ENCODE measurements at places on chromosomes 12 and 14.
A peak's percentile ranks its signal among the peaks of the same experiment; 100 is the strongest.

DNA sequence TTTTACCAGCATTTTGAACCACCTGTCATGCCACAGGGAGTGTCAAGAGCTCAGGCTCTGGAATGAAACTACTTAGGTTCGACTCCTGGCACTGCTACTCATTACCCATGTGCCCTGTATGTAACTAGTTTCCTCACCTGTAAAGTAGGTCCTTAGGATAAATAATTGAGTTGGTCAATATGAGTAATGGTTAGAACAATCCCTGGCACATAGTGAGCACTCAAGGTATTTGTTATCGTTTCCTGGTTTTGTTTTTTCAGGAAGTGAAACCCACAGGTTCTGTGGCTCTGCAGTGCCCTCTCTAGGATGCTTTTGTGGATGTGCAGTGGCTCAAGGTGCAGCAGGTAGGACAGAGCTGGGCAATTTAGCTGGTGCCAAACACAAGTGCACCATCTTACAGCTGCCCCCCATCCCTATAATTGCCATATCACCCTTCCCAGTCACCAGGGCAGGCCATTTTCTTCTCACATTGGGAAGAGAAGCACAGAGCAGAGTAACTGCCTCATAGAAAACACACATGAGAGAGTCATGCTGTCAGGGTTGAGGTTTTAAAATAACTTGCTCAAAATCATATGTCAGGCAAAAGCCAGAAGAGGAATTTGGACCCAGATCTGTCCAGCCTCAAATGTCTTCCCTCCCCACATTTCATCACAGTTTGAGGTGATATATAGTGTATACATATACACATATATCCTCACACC, 297.5 kb downstream of the RPAP3 start:
- DNase-seq: peak; percentile 26

GRCh38 chr12:81998761-81999378, 239.7 kb upstream of the PPFIA2 start:
- no peak for DNase-seq

DNA sequence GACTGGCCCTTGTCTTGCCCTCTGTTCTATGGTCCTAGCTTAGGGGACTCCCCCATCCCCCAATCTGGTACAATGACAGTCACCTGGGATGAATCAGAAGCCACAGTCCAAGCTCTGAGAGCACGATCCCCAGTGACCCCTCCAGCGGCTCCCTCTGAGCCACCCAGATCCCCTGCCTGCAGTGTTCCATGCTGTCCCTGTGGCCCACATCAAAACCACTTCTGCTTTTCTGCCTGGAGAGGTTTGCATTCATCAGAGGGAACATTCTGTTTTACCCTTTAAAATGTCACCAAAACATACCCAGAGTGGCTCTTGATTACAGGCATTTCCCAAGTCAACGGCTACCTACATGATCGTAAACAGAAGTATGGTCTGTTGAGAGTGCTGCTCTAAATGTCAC, 47.5 kb downstream of the NOS1 start:
- peak; percentile 10 for DNase-seq

DNA sequence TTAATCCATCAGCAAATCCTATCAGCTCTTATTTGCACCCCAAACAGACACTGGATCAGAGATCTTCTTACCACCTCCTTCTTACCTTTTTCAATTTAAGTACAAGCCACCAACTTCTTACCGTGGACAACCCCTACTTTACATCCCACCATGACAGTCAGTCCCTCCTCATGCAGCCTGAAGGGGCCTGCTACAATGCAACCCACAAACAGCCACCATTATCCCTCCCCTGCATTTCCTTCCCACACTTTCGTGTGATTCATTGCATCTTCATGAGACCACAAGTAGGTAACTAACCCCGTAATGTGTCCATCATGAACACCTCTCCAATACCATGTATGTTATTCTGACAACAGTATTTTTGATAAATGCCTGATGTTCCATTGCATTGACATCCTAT, 108.6 kb downstream of the BCL11B start:
- no peak for DNase-seq

GRCh38 chr14:102496958-102497744, 12.4 kb downstream of the ANKRD9 start:
- no peak for DNase-seq

DNA sequence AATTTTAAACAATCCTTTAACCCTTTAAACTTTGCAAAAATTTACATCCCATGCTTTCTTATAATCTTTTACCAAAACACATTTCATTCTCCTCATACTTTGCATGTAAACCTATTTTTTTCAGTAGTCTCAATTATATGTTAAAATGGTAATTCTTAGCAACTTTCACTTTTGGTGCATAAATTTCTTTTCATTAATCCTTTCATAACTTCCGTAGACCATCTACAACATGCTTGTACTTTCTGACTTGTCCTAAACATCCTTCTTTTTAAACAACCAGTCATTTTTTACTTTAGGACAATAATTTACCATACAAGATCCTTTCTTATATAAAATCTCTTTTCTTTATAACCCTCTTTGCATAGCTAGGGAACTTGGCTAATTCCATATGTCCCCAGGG, 19.5 kb downstream of the CCDC91 start:
- DNase-seq: no peak

DNA sequence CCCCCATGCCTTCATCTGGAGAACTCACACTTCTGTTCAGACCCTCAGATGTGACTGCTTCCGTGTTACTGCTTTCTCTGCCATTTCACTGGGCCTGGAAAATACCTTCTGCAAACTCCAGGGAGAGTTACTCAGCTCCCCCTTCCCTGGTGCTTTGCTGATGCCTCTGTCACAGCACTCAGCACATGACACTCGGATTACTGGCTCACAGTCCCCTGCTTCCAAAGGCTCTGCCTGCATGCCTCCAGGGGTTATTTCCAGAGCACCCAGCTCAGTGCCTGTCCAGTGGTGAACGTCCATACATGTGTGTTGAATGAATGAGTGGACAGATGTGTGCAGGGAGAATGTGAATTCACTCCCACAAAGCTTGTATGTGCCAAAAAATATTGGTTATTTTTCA, 237.2 kb upstream of the FKBP4 start:
- no peak for DNase-seq

DNA sequence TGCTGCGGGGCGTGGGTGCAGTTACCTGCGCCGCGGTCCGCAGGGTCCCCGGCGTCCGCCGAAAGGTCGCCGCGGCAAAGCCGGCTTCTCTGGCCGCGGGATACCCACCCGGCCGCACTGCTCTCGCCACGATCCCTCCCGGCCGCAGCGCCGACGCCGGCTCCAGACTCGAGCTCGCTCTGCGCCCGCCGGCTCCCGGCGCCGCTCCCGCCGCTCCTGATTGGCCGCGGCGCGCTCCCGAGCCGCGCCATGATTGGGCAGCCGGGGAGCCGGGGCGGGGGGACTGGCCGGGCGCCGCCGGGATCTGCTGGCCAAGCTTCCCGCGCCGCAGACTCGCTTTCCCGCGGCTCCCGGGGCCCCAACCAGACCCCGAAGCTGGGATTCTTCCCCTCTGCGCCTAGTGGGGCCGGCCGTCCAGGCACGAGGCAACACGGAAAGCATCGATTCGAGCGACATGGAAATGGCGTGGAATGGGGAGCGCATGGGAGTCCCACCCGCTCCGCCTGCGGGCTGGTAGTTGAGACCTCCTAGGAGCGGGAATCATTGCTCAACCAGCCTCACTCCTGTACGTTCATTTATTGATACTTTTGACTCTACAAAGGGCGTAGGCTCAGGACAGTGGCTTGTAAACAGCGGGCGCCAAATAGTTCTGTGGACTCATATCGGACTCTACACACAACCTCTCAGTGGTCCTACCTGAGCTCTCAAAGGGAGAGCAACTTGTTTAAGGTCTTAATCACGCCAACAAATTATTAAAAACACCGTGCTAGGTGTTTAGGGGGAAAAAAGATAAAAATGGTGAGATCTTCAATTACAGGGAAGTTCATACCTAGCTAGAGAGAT, 36.4 kb upstream of the STON2 start:
- peak; percentile 71 for DNase-seq

- DNase-seq: no peak
Measured at GRCh38 chr12:124938108-124938507, 23.7 kb upstream of the UBC start.

- no peak for DNase-seq
Measured at GRCh38 chr12:65696227-65696626, 128.1 kb upstream of the HMGA2 start.

- no peak for DNase-seq
Measured at GRCh38 chr14:101007004-101007614, 103.6 kb upstream of the RTL1 start.

DNA sequence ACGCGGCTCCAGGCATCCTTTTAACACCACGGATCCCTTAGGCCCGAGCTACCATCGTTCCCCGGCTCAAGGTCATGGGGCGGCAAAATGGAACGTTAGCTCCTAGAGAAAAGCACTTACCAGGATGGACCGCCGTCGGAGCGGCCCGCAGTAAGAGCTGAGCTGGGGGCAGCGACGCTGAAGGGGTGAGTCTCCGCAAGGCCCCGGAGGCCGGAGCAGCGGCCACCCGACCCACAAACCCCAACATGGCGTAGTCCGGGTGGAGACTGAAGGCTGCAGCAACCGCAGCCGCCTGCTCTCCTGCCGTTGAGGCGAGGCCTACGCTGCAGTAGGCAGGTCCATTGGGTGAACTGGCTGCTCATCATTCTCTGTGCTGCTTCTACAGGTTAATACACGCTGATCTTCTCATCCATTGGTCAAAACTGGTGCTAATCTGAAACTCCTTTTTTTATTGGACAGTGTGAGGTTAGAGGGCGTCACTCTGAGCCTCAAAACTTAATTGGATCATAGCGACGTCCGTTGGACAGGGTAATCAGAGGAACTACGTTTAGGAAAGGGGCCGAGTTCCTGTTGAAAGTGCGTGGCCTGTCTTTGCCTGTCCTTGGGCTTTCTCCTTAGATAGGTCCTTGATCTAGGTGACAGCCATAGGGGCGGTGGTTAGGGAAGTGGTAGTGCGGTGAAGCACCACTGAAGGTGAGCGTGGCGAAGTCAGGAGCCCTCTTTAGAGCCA, at the start of gene ATP5F1B:
TSS of gene ATP5F1B (minus strand) at position 268 of the 730 bp plus-strand sequence. CDS start at position 247, 21 bp downstream.
- DNase-seq: peak; percentile 100

DNA sequence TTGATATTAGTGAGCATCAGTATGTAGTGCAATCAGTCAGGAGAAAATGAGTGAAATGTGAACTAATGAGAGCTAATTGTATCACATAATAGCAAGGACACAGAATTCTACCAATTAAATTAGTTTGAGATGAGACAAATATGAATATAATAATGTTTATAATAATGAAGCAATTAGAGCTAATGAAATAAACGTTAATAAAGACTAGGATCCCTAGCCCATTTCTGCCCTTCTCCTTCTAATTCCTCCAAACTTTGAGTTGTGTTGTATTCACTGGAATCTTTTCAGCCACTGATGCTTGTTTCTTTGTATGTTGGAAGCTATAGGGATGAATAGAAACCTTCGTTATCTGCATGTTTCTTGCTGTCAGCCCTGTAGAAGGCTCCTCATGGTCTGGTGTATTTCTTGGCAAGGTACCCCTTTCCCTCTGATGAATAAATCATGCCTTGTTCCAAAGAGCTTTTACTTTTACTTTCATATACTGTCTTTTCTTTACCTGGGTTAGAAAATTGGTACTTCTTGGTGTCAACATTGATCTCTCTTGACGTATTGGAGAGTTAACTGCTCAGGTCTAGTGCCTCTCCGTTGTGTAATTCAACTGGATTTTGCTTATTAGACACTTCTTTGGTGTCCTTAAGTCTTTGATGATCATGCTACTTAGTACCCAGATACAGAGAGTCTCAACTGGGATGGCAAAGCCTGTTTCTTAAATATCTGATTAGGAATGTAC, 154.8 kb downstream of the PTCSC3 start:
- no peak for DNase-seq

GRCh38 chr12:121610239-121611149, 15.8 kb upstream of the ORAI1 start:
- peak; percentile 31 for DNase-seq

GRCh38 chr12:101209319-101210302, at the start of gene SLC5A8:
SLC5A8 (minus strand) TSS chr12:101210238; CDS start chr12:101209848, 390 bp downstream.
- DNase-seq: no peak

DNA sequence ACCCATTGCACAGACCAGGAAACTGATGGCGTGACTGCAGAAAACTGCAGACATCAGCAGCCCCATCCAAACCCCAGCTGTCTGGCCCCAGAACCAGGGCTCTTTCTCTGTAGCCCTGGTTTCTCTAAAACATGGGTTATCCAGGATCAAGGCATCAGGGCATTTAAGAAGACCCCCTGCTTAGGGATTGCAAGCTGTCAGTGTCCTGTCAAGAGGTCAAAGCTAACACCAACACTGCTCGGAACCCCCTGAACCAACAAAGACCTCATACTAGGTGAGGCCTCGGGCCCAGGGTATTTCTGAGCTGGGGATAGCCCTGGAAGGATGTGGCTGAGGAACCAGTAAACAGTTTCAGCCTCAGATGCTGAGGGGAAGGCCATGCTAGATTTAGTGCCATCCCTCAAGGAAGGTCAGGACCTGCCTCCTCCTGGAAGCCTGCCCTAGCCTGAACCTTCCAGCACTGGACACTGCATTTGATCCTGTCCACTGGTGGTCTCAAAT, 39.2 kb downstream of the BCL11B start:
- no peak for DNase-seq

Measured in SK-MEL-5 (cell line).